Endothelial cell of umbilical vein (primary cell): ENCODE measurements at places on chromosomes 3 and 15. TPM values are rescaled to one million over a fixed set of nuclear protein-coding genes. Genes with fewer than 3 reads are reported as not detected.

DNA sequence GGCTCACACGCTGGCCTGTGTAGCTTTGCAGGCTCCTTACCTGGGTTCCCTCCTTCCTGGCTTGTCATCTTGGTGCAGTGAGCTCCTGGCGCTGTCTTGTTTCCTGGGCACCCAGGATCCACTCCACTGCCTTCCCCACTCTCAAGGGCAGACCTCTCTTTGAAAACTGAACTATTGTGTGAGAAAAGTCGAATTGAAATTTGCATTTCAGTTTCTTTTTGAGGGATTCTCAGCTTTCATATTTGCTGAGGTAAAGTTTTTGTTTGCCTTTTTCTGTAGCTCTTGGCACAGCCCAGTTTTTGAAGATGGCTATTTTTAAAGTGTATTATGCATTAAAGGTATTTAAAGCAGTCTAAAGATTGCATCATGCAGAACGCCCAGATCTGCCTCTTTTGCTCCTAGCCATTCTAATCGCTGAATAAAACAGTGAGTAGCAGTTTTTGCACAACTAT, 70.1 kb downstream of the CCK start:
- H3K36me3 ChIP-seq, result peaks cover 29% of the 10 kb centered on the region
- no peak overlapping the region for H3K4me3 ChIP-seq
- DNase-seq, result no peak
- H3K27ac ChIP-seq, result no peak overlapping the region
- H3K27me3 ChIP-seq, result no peaks in the 10 kb centered on the region
- H3K4me1 ChIP-seq, result peaks cover 7% of the 10 kb centered on the region

Gene PROS1
- 2.5 and 2.6 TPM in 2 replicates for polyA plus RNA-seq

Gene SERINC4
- 0.05 TPM in 1 of 2 replicates, not detected in the other for polyA plus RNA-seq

DNA sequence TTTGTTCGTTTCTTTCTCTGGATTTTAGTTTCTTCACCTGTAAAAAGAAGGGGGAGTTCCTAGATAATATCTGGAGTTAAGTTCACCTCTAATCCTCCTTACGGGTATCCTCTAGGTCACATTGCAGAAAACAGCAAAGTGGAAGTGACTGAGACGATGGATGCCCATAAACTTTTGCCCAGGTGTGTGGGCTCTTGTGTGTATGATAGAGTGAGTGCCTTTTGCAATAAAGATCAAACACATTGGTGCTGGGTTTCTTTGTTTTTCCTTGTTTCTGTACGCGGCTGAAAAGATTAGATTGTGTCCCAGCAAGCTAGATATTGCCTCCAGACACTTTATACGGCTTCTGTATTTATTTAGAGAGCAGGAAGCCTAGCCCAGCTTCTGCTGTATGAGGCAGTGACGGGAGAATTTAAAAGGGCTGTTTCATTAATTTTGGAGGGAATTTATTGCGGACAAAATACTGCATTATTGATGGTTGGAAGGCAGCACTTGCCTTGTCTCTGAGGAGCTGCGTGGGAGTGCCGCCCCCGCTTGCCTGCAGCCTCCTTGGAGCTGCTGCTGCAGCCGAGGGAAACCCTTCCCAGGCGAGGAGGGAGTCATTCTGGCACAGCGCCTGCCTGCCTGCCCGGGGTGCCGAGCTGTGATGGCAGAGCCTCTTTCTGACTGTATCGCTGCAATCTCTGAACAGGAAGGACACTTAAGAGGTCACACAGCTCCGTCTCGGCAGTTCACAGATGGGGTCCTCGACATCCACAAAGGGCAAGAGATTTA, 38.5 kb downstream of the PYDC2 start:
- no peak overlapping the region for H3K27ac ChIP-seq
- no peaks in the 10 kb centered on the region for H3K36me3 ChIP-seq
- no peaks in the 10 kb centered on the region for H3K4me1 ChIP-seq

GRCh38 chr3:19994796-19995195, 17.3 kb downstream of the PP2D1 start:
- H3K4me3 ChIP-seq, result no peak overlapping the region
- no peaks in the 10 kb centered on the region for H3K27me3 ChIP-seq
- H3K27ac ChIP-seq, result no peak overlapping the region
- H3K36me3 ChIP-seq, result no peaks in the 10 kb centered on the region
- H3K4me1 ChIP-seq, result no peaks in the 10 kb centered on the region

DNA sequence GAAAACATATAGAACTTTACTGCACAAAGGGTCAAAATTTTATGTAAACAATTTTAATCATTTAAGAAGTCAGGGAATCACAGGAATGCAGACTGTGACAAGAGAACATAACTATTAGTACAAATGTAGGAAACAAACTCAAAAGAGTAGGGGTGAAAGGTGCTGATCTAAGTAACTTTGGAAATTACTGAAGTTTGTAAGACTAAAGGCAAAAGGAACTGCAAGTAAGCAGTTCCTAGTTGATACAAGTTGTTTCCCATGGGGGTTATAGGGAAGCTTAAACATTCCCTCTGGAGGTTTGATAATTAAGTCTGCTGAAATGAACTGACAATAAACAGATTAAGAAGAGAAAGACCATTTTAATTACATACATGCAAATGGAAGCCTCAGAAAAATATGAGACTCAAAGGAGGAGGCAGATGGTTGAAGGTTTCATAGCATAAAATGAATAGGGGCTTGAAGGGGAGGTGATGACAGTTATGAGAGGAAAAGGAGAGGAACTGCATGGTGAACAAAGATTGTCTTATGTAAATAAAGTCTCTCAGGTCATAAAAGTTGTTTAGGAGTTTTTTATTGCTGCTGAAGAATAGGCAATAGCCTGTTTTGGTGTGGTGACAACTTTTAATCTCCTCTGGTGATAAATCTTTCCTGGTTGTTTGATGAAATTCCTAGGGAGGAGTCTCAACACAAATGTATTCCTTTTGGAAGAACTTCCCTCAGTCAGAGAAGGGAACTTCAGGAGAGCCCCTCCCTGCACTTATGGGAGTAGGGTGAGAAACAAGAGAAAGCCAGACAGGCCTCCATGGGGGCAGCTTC, 17.1 kb downstream of the SETMAR start:
- H3K27me3 ChIP-seq, result no peaks in the 10 kb centered on the region
- peak; percentile 63 for DNase-seq
- H3K4me1 ChIP-seq, result no peaks in the 10 kb centered on the region
- no peaks in the 10 kb centered on the region for H3K36me3 ChIP-seq

- H3K4me3 ChIP-seq, result no peak overlapping the region
- no peak for DNase-seq
- peaks cover 9% of the 10 kb centered on the region for H3K27me3 ChIP-seq
- H3K4me1 ChIP-seq, result no peaks in the 10 kb centered on the region
Measured at GRCh38 chr3:12986521-12986920, 86.7 kb downstream of the IQSEC1 start.

- peaks cover 76% of the 10 kb centered on the region for H3K4me1 ChIP-seq
- H3K27ac ChIP-seq, result peak overlapping the region; percentile 83
- peak overlapping the region; percentile 84 for H3K4me3 ChIP-seq
- H3K36me3 ChIP-seq, result no peaks in the 10 kb centered on the region
Measured at GRCh38 chr3:71062037-71062932, 521.2 kb downstream of the FOXP1 start.

- H3K4me1 ChIP-seq, result no peaks in the 10 kb centered on the region
- no peaks in the 10 kb centered on the region for H3K36me3 ChIP-seq
- no peak overlapping the region for H3K27ac ChIP-seq
- no peaks in the 10 kb centered on the region for H3K27me3 ChIP-seq
- no peak for DNase-seq
- H3K4me3 ChIP-seq, result no peak overlapping the region
Measured at GRCh38 chr15:54605043-54605442, 591.7 kb downstream of the RSL24D1 start.

- DNase-seq, result peak; percentile 3
- no peak overlapping the region for H3K27ac ChIP-seq
- no peaks in the 10 kb centered on the region for H3K27me3 ChIP-seq
- peaks cover 3% of the 10 kb centered on the region for H3K4me1 ChIP-seq
Measured at GRCh38 chr3:25385807-25386460, 42.1 kb upstream of the RARB start.

DNA sequence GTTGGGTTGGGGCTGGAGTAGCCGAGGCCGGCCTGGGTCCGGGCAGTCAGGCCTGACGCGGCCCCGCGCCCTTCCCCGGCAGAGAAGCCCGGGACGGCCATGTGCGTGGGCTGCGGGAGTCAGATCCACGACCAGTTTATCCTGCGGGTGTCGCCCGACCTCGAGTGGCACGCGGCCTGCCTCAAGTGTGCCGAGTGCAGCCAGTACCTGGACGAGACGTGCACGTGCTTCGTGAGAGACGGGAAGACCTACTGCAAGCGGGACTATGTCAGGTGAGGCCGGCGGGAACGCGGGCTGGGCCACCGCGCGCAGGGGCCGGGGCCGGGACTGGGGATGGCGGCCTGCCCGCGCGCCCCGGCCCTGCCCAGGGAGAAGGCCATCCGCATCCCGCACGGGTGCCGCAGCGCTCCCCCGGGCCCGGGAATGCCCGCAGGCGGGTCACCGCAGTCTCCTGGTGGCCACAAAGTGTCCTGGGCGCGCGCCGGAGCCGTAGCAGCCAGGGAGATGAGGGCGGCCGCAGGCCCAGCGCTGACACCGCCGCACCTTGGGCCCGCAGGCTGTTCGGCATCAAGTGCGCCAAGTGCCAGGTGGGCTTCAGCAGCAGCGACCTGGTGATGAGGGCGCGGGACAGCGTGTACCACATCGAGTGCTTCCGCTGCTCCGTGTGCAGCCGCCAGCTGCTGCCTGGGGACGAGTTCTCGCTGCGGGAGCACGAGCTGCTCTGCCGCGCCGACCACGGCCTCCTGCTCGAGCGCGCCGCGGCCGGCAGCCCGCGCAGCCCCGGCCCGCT, 1.3 kb downstream of the ISL2 start:
- H3K4me3 ChIP-seq, result no peak overlapping the region
- H3K4me1 ChIP-seq, result peaks cover 24% of the 10 kb centered on the region
- peaks cover 63% of the 10 kb centered on the region for H3K27me3 ChIP-seq
- no peak for DNase-seq

DNA sequence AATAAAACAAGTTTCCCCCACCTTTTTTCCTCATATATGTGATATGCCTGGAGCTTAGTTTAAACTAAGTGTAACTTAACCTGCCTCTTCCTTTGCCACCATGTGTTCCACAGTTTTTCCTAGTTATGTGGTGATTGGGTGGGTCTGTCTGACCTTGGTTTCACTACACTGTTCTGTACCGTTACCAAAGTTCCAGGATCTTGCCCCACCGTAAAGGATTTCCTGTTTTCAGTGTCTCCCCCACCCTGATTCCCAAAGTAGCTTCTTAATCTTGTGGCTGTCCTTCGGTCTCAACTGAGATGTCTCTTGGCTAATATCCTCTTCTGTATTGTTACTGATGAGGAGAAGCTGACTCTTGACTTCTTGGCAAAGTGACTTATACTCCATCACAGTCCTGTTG, 6.4 kb upstream of the MGA start:
- DNase-seq, result no peak
- no peaks in the 10 kb centered on the region for H3K4me1 ChIP-seq
- no peak overlapping the region for H3K4me3 ChIP-seq

Gene ILDR1
- not detected in 2 replicates for polyA plus RNA-seq

GRCh38 chr3:189630767-189631372, 319 bp upstream of the TP63 start:
- H3K4me3 ChIP-seq, result no peak overlapping the region
- no peak overlapping the region for H3K27ac ChIP-seq
- no peaks in the 10 kb centered on the region for H3K4me1 ChIP-seq
- no peak for DNase-seq
- H3K27me3 ChIP-seq, result no peaks in the 10 kb centered on the region

- H3K27ac ChIP-seq, result no peak overlapping the region
- H3K4me1 ChIP-seq, result no peaks in the 10 kb centered on the region
- no peaks in the 10 kb centered on the region for H3K36me3 ChIP-seq
- no peaks in the 10 kb centered on the region for H3K27me3 ChIP-seq
Measured at GRCh38 chr3:1955170-1955569, 143.5 kb upstream of the CNTN4 start.

DNA sequence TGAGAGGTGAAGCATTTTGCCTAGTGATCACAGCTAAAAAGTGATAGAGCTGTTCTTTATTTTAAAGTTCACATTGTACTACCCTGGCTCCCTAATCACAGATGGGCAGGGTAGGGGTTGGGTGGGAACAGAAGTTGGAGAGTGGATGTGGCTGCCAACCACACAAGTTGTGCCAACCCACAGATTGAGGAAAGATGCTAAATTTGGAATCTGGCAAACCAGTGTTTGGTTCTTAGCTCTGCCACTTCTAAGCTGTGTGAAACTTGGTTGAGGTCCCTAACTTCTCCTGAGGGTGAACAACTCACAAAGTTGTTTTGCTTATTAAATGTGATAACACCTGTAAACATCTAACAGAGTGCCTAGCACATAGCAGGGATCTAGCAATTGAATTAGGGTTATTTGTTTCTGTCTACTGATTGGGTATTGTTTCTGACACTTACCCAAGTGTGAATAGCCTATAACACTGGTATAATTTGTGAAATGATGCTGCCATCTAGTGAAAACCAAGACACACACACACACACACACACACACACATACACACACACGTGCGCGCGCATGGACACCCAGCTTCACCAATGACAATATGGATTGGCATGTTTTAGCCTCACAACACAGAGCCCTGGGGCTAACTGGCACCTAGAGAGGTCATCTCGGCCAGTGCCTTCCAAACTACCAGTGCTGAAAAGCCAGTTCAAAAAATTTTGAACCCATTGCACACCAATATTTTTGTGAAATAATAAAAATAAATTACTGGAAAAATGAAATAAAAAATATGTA, 25.3 kb downstream of the ADGRG7 start:
- peaks cover 7% of the 10 kb centered on the region for H3K4me1 ChIP-seq
- DNase-seq, result peak; percentile 40
- no peak overlapping the region for H3K4me3 ChIP-seq
- H3K27me3 ChIP-seq, result no peaks in the 10 kb centered on the region
- no peak overlapping the region for H3K27ac ChIP-seq
- no peaks in the 10 kb centered on the region for H3K36me3 ChIP-seq

Gene COL6A6
- polyA plus RNA-seq, result not detected in 2 replicates

GRCh38 chr3:98779541-98780335, 16.6 kb downstream of the ST3GAL6 start:
- H3K36me3 ChIP-seq, result peaks cover 6% of the 10 kb centered on the region
- peak overlapping the region; percentile 98 for H3K27ac ChIP-seq
- peak; percentile 97 for DNase-seq
- H3K4me3 ChIP-seq, result peak overlapping the region; percentile 15
- no peaks in the 10 kb centered on the region for H3K27me3 ChIP-seq

GRCh38 chr3:14329116-14329830, 73.1 kb upstream of the SLC6A6 start:
- H3K4me3 ChIP-seq, result no peak overlapping the region
- DNase-seq, result peak; percentile 67
- no peak overlapping the region for H3K27ac ChIP-seq

Gene BCL2A1
- not detected in 2 replicates for polyA plus RNA-seq
